ENCODE measurements at places on chromosomes 2 and 18.

- DNase-seq, result no peak
Observed at GRCh38 chr2:54271843-54272627, 16.0 kb upstream of the TSPYL6 start.

DNA sequence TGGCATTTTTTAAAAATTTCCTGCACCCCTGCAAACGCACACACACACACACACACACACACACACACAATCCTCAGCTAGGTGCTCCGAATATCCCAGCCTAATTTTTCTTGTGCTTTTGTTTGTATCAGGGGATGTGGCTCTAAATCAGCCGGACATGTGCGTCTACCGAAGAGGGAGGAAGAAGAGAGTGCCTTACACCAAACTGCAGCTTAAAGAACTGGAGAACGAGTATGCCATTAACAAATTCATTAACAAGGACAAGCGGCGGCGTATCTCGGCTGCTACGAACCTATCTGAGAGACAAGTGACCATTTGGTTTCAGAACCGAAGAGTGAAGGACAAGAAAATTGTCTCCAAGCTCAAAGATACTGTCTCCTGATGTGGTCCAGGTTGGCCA lies 1.8 kb downstream of the HOXD13 start:
- DNase-seq, result no peak

DNA sequence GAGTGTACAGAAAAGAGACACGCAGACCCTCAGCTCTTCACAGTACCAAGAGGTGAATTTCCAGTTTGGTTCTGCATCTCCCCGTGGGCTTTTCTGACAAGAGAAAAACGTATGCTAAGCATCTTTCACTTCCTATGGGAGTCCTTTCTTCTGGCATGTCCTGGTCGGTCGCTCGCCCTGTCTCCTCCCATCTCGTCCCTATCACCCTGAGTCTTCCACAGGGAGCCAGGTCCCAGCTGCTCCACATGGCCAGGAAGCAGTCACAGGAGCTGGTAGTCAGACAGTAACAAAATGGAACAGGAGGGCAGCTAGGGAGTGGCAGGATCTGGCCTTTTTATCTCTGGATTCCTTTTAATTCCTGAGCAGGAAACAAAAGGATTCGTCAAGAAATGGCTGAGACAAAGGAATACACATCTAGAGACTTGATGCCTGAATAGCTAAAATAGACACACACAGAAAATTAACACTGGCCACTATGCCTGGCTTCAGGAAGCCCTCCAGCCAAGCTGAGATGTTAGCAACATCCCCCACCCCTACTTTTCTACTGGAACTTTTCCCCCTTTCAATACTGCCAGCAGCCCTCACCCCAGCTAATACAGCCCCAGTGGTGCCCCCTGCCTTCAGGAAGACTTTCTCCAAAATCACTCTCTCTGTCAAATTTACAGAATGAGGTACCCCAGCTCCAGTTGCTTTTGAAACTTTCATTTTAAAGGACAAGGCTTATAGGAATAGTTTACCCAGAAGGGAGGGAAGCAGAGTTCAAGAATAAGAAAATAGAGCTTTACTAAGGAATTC lies 136.1 kb downstream of the DNER start:
- no peak for DNase-seq

DNA sequence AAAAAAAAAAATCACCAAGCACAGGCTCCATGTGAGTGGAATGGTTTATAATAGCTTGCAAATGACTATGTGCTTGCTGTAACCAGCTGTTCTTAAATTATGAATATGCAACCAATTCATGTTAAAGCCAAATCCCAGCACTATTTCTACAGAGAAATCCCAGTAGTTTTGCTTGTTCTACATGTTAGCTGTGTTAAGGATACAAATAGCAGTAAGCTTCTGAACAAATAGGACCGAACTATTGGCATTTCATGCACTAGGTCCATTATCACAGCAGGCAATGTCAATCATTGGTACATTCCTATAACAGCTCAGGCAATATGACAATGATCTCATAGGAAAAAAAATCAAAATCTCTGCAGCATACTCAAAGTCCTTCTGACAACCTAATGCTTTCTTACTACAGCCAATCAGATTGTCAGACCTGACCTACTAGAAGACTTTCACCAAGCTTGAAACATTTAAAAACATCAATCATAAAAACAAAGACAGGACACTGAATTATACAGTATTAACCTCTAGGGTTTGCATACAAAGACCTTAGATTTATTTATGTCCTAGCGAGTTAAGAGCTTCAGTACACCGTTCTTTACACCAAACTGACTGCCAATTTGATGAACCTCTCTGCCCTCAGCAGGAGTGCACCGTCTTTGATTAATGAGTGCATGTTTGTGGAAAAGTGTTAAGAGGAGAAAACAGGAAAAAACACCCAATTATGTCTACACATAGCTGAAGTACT lies 6.4 kb downstream of the BAZ2B start:
- no peak for DNase-seq

DNA sequence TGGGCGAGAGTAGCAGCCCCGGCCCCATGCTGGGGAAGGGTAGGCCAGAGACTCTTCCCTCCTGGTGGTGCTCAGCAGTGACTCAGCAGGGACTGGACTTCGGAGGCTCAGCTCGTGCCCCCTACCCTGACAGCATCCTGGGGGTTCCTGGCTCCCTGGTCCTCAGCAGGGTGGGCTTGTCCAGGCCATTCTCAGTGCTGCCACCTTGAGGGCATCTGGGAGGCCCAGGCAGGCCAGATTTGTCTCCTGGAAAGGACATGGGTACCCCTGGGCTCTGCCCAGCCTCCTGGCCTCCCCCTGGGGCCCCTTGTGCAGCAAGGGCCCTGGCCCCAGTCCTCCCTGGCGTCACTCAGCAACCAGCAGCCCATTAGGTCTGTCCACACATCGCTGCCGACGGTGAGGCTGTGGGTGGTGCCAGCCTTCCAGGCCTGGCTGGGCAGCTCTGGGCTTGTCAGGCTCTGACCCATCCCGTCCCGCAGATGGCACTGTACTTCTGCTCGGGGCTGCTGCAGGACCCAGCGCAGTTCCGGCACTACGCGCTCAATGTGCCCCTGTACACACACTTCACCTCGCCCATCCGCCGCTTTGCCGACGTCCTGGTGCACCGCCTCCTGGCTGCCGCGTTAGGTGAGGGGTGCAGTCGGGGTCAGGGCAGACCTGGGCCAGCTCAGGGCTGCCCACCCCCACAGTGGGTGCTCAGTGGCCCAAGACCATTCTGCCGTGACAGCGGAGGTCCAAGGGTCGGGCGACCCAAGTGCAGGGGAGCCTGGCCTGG lies 45.0 kb upstream of the ALPP start:
- no peak for DNase-seq

Measured in stimulated activated CD4-positive, alpha-beta T cell treated with anti-CD3 and anti-CD28 coated beads, Interleukin-1b, Interleukin-23, amount 100 ng/mL, for 1 hour (primary cell).